ENCODE measurements at places on chromosomes 2 and 18.

- no peak for DNase-seq
These were observed 4.7 kb downstream of the CD302 start for GRCh38 chr2:159793326-159793725.

- no peak for DNase-seq
These were observed 68.6 kb downstream of the MERTK start for GRCh38 chr2:111967018-111967417.

GRCh38 chr2:229642371-229642770 is 72.0 kb downstream of the DNER start:
- DNase-seq, result no peak

DNA sequence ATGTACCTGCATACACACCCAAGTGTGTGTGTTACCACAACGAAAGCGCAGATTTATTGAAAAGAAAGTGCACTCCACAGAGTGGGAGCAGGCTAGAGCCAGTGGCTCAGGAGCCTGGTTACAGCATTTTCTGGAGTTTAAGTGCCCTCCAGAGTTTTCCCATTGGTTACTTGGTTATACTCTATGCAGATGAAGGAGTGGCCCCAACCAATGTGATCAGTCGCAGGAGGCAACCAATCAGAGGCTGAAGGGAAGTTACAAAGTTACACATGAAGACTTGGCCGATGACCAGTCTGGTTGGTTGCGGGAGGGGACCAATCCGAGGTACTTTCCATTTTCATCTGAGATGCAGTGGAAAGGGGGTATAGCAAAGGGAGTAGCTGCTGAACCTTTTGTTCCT is 13.5 kb upstream of the PRLH start:
- DNase-seq, result no peak

- DNase-seq, result peak; percentile 60
These were observed 24.0 kb upstream of the TMEM37 start for GRCh38 chr2:119407430-119408220.

GRCh38 chr18:75317300-75317699 is 106.7 kb downstream of the TSHZ1 start:
- DNase-seq, result no peak

GRCh38 chr18:75745147-75745546 is 317.6 kb upstream of the SMIM21 start:
- DNase-seq, result no peak

GRCh38 chr18:68948622-68949021 is 150.7 kb downstream of the CCDC102B start:
- no peak for DNase-seq

DNA sequence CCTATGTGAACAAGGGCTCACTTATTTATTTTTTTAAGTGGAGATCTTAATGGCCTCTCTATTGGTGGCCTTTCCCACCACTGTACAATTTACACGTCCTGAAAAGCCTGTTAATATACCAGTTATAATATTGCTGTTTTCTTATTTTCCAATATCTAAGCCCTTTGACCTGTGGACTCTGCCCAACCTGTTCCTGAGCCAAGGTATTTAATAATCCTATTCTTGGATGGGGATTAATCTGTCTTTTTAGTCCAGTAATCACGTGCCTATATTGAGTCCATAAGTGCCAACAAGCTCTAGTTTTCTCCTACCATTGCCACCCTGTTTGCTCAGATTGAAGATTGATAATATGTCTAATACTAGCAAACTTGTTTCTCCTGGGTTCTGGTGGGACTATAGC is 42.7 kb downstream of the MBD5 start:
- no peak for DNase-seq

DNA sequence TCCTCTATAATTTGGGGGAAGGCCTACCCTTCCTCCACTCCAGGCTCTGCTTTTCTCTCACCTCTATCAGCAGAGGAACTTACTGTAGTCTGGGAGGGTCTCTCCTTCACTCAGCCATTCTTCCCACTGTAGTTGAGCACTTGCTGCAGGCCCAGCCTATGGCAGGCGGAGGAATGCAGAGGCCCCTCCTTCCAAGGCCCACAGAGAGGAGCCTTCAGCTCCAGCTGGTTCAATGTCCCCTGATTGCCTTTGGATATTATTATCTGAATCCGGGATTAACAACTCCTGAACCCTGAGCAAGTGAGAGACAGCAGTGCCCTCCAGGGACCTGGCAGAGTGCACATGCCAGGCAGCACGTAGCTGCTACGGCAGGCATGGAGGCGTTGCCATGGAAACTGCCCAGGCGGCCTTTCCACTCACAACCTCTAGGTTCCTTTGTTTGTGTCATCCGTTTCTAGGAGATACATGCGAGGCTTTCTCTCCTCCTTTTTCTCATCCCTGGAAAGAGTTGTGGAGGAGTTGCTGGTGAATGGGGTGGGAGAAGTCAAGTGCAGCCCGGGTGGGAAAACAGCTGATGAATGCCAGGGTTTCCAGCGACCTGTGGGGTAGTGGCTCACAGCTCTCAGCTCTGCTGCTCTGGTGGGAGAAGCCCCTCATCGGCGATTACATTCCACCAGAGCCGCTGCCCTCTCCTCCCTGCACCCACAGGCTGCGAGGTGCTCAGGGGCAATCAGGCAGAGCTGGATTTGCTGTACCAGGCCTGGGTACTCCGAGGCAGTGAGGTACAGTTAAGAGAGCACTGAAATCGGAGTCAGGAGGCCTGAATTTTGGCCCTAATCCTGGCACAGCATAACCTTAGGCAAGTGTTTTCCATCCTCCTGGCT is 55.3 kb upstream of the HK2 start:
- peak; percentile 61 for DNase-seq

- no peak for DNase-seq
These were observed 292.1 kb upstream of the NRXN1 start for GRCh38 chr2:51324051-51324450.

DNA sequence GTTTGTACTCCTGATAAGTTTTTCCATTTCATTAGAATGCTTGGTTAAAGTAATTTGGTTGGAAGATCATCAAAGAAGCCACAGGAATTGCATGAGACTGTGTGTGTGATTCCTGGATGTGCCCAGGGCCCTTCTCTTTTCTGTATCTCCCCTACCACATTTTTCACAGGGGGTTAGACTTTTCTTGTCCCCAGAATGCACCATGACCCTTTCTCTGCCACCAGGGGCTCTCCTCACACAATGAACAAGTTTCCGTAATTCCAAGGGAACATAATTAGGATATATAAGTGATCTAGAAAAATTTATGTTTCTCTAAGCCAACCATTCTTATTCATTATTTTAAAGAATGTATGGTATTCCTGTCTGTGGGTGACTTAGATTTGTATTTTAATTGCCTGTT is 291.8 kb downstream of the NEDD4L start:
- DNase-seq, result no peak

All from AG10803 (cell line).